A172 (cell line): ENCODE measurements at places on chromosomes 1 and 21.

GRCh38 chr1:12038356-12039163, 19.3 kb downstream of the MIIP start:
- DNase-seq = no peak

DNA sequence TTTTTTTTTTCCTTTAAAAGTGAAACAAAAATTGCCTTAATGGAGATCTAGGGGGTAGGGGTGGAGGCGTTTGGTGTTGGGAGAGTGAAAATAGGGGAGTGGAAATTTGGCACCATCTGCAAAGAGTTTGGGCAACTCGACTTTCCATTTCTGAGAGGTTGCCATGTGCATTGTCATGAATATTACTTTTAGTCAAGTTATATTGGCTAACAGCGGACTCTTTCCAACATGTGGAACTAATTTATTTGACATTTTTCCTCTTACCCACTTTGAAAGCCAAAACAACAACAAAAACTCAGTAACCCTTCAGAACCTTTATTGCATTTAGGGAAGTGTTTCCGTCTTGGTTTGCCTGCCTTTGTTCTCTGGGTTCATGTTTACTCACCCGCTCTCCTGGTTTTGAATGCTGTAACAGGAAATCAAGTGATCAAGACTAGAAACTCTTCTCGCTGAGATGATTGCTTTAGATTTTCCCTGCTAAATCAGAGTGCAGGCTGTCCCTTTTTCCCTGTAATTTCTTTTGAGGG, 70.4 kb downstream of the CACHD1 start:
- DNase-seq = no peak

GRCh38 chr1:38028105-38028591, 15.6 kb downstream of the UTP11 start:
- peak; percentile 49 for DNase-seq

DNA sequence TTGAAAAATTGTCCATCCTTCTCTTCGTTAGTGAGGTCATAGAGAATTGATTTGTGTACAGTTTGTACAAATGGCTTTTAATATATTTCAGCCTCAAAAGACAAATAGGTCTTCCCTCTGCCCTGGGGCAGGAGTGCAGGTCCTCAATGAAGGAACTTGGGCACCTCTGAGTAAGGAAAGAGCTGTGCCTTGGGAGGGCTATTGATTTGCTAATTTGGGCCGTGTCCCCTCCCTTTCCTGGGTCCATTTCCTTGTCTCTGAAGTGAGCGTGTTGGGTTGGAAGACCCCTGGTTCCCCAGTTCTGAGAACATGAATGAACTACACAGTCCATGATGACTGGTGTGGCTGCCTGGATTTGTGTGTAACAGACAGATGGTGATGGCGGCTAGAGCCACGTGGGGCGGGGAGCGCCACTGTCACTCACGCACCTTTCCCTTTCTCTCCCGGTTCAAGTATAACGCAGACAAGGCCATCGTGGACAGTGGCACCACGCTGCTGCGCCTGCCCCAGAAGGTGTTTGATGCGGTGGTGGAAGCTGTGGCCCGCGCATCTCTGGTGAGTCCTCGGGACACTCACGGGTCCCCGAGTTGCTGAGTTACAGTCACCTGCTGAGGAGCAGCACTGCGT, 71.0 kb upstream of the FAM3B start:
- no peak for DNase-seq
